ENCODE measurements at places on chromosomes 7 and 10. TPM values are rescaled to one million over a fixed set of nuclear protein-coding genes. Genes with fewer than 3 reads are reported as not detected.

PRPS1L1 gene
- polyA plus RNA-seq: not detected

RBP3 gene
- 0.10 TPM for polyA plus RNA-seq

AEBP1 gene
- polyA plus RNA-seq: 84.9 TPM

CPED1 gene
- polyA plus RNA-seq: 10.8 TPM

C10orf105 gene
- polyA plus RNA-seq: 0.18 TPM

RADIL gene
- polyA plus RNA-seq: 3.2 TPM

AMZ1 gene
- polyA plus RNA-seq: 0.20 TPM

GPR26 gene
- not detected for polyA plus RNA-seq

ADD3 gene
- 107 TPM for polyA plus RNA-seq

CYP17A1 gene
- 0.17 TPM for polyA plus RNA-seq

AKR1C8 gene
- not detected for polyA plus RNA-seq

BUD31 gene
- polyA plus RNA-seq: 88.5 TPM

ATRNL1 gene
- polyA plus RNA-seq: 0.42 TPM

HMX3 gene
- polyA plus RNA-seq: not detected

TMEM176B gene
- polyA plus RNA-seq: 10.2 TPM

COL13A1 gene
- 9.1 TPM for polyA plus RNA-seq

YAE1 gene
- 29.5 TPM for polyA plus RNA-seq

TAC1 gene
- 1.5 TPM for polyA plus RNA-seq

SPDYE8 gene
- polyA plus RNA-seq: 0.18 TPM

Measured in muscle of leg (tissue), 16 donors.